ENCODE measurements at places on chromosomes 3 and 15. TPM values are rescaled to one million over a fixed set of nuclear protein-coding genes. Genes with fewer than 3 reads are reported as not detected.

DNA sequence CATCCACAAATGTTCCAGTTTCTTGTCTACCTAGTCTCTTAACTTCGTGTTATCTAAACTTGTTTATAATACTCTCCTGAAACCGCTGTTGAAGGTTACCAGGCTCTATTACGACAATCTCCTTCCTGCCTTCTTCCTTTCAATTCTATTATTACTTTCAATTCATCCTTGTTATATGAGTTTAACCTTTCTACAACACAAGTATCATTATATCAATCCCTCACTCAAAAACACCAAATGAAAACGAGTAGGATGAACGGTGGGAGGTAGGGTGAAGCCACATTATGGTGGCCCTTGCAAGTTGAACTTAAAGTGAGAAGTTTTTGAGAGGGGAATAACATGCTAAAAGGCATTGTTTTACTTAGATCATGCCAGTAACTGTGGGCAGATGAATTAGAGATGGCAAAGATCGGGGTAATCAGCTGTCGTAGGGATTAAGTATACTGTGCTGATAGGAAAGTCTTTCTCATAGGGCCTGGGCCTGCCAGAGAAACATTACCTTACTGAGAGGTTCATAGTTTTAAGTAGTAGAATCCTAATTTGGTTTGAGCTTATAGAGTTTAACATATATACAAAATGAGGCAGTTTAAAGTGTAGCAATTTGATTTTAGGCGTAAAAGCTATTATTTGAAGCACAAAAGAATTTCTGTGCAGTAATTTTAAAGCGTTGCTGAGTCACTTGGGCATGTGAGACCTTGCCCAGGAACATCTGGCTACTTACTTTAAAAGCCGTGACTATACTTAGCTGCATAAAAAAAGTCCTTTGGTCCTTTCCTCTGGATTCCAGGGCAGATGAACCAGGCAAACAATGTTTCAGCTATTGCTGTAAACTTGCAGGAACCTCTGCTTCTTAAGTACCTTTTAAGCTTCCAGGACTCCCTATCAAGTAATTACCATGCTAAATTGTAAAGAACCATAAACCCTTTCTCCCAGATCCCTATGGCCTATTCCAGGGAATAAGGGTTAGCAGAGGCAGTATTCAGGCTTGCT, 3.3 kb upstream of the CEP97 start:
- H3K27ac ChIP-seq: peak overlapping the region; percentile 96
- no peaks in the 10 kb centered on the region for H3K27me3 ChIP-seq
- no peaks in the 10 kb centered on the region for H3K36me3 ChIP-seq

GRCh38 chr3:14439501-14440167, 37.2 kb downstream of the SLC6A6 start:
- H3K4me3 ChIP-seq: no peak overlapping the region
- peaks cover 11% of the 10 kb centered on the region for H3K36me3 ChIP-seq
- no peak for DNase-seq
- H3K27ac ChIP-seq: no peak overlapping the region

GRCh38 chr15:69161878-69162213, 1.4 kb downstream of the GLCE start:
- peak overlapping the region; percentile 90 for H3K4me3 ChIP-seq
- H3K36me3 ChIP-seq: no peaks in the 10 kb centered on the region
- H3K27ac ChIP-seq: peak overlapping the region; percentile 34
- peaks cover 16% of the 10 kb centered on the region for H3K4me1 ChIP-seq

GRCh38 chr3:23747841-23748240, 57.9 kb upstream of the UBE2E1 start:
- no peak overlapping the region for H3K27ac ChIP-seq
- H3K36me3 ChIP-seq: no peaks in the 10 kb centered on the region
- no peak overlapping the region for H3K4me3 ChIP-seq

GRCh38 chr3:107826727-107827126, 264.1 kb downstream of the CD47 start:
- no peak overlapping the region for H3K27ac ChIP-seq
- peaks cover 3% of the 10 kb centered on the region for H3K27me3 ChIP-seq
- no peaks in the 10 kb centered on the region for H3K36me3 ChIP-seq
- H3K4me1 ChIP-seq: no peaks in the 10 kb centered on the region

DNA sequence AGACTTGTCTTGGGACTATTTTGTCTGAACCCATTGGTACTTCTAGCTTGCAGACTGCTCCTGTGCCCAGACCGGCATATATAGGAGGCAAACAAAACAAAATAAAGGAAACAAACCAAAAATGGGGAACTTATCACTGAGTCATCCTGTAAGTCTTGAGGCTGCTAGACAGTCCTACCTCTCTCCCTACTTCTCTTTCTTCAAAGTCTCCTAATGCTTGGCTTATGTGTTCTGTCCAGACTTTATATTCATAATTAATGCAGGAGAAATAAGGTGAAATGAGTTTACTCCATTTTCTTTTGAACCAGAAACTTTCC, 266.2 kb downstream of the ZNF385D start:
- H3K4me3 ChIP-seq: no peak overlapping the region
- DNase-seq: no peak
- H3K27me3 ChIP-seq: no peaks in the 10 kb centered on the region
- no peaks in the 10 kb centered on the region for H3K4me1 ChIP-seq
- H3K27ac ChIP-seq: no peak overlapping the region

- H3K36me3 ChIP-seq: peaks cover 2% of the 10 kb centered on the region
- peak; percentile 84 for DNase-seq
- peak within 1 kb of the TSS; percentile 78 for H3K4me3 ChIP-seq
- peaks cover 41% of the 10 kb centered on the region for H3K27me3 ChIP-seq
- H3K4me1 ChIP-seq: peaks cover 64% of the 10 kb centered on the region
These were observed at the start of gene FAM43A for GRCh38 chr3:194685718-194686413. Gene FAM43A, plus strand, starts transcription at chr3:194685883. Its CDS starts 944 bp downstream, at chr3:194686827.

GRCh38 chr3:45758871-45759270, 37.5 kb downstream of the SLC6A20 start:
- H3K4me1 ChIP-seq: no peaks in the 10 kb centered on the region
- DNase-seq: no peak
- no peaks in the 10 kb centered on the region for H3K36me3 ChIP-seq
- H3K27ac ChIP-seq: no peak overlapping the region
- H3K27me3 ChIP-seq: peaks cover 3% of the 10 kb centered on the region
- no peak overlapping the region for H3K4me3 ChIP-seq

- H3K4me1 ChIP-seq: no peaks in the 10 kb centered on the region
- peak; percentile 28 for DNase-seq
- H3K27me3 ChIP-seq: peaks cover 14% of the 10 kb centered on the region
- no peaks in the 10 kb centered on the region for H3K36me3 ChIP-seq
- no peak overlapping the region for H3K4me3 ChIP-seq
These were observed 87.3 kb upstream of the ROPN1 start for GRCh38 chr3:124078953-124079911.

GRCh38 chr3:49793486-49794085, 6.1 kb downstream of the CDHR4 start:
- no peak overlapping the region for H3K4me3 ChIP-seq
- H3K4me1 ChIP-seq: peaks cover 7% of the 10 kb centered on the region
- H3K27me3 ChIP-seq: no peaks in the 10 kb centered on the region
- H3K27ac ChIP-seq: no peak overlapping the region
- DNase-seq: no peak
- no peaks in the 10 kb centered on the region for H3K36me3 ChIP-seq

DNA sequence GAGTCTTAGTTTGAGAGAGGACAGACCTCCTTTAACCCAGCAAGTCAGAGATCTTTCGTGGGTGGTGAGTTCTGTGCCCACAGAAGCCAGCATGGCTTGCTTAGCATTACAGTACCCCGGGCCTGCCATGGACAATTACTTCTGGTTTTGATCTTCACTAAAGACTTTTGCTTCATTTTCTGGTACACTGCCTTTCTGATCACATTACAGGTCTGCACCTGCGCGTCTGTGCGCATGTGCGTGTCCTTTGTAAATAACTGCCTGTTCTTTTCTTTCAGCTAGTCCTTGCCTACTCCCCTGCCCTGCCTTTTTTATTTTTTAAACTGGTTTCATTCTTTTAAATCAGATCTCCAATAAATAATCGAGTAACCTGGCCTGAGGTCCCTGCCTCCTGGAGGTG, 57.1 kb upstream of the CMTM8 start:
- no peak for DNase-seq
- H3K4me3 ChIP-seq: no peak overlapping the region

- no peaks in the 10 kb centered on the region for H3K36me3 ChIP-seq
- no peaks in the 10 kb centered on the region for H3K4me1 ChIP-seq
- H3K27ac ChIP-seq: no peak overlapping the region
- H3K27me3 ChIP-seq: peaks cover 10% of the 10 kb centered on the region
- no peak overlapping the region for H3K4me3 ChIP-seq
These were observed 94.3 kb downstream of the SQOR start for GRCh38 chr15:45729141-45729540.

The CPNE9 gene
- total RNA-seq: 0.30 TPM

The CLDN16 gene
- not detected for total RNA-seq

The PODXL2 gene
- total RNA-seq: 1.9 TPM

The TIPIN gene
- 50.8 TPM for total RNA-seq

The SLC22A14 gene
- total RNA-seq: not detected

The TMEM212 gene
- total RNA-seq: not detected

The RPL15 gene
- total RNA-seq: 2,605 TPM

The ALCAM gene
- 22.0 TPM for total RNA-seq

The FEZF2 gene
- not detected for total RNA-seq
